ENCODE measurements at places on chromosomes 7 and 10.

GRCh38 chr7:152762056-152762455, 2.5 kb downstream of the ACTR3B start:
- DNase-seq: no peak

DNA sequence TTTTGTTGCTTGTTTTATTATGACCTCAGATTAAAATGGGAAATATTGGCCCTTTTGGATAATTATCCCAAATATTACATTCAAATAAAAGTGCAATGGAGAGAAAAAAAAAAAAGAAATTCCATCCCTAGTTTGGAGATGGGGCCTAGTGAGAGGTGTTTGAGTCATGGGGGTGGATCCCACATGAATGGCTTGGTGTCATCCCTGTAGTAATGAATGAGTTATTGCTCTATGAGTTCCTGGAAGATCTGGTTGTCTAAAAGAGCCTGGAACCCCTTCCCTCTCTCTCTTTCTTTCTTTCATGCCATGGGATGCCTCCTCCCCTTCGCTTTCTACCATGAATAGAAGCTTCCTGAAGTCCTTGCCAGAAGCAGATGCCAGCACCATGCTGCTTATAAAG, 44.3 kb downstream of the MSRB2 start:
- no peak for DNase-seq

DNA sequence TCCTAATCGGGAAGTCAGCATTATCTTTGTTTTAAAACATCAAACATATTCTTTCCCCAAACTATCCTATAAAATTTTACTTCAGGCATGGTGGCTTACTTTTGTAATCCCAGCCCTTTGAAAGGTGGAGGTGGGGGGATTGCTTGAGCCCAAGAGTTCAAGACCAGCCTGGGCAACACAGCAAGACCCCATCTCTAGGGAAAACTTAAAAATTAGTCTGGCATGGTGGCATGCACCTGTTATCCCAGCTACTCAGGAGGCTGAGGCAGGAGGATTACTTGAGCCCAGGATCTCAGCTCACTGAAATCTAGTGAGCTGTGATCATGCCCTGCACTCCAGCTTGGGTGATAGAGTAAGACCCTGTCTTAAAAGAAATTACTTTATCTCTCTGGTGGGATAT, 4.9 kb downstream of the CLDN12 start:
- DNase-seq: no peak

DNA sequence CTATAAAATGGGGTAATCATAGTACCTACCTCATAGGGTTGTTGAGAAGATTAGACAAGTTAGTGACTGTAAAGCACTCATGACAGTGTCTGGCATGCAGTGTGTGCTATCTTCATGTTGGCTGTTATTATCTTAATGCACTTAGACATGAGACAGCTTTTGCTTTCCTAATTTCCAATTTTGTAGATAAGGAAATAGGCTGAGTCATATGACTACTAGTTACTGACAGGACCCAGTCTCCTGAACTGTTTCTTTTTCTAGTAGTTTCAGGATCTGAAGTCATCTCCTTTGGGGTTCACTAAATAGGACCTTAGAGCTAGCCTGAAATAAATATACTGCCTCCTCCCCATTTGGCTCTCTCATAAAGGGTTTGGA, 74.2 kb downstream of the SNX10 start:
- no peak for DNase-seq

DNA sequence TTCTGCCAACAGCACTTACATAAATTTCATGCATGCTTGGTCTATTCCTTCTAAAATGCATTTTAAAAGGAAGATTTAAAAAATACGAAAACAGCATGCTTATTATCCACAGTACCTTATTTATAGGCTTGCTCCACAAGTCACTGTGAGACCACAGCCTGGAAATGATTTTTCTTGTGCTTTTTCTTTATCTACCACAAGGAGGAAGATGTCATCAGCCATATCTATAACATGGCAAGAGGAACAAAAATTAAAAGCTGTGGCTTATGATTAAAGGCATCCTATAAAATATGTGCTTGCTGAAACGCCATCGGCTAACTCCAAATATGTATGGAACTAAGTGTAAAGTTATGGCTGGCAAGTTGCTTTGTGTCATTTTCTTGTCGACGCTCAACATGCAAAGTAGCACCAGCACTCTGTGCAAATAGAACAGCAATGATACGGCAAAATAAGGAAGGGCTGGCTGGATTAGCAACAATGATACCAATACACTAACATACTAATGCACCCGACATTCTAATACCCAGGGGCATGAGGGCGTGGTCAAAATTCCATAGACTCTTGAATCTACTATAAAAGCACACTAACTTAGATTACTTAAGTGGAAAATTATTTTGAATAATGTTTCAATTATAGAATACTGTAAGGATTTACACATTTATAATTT, 41.2 kb upstream of the AKR1E2 start:
- DNase-seq: no peak

- no peak for DNase-seq
These were observed 12.8 kb downstream of the CPXM2 start for GRCh38 chr10:123878666-123879303.

DNA sequence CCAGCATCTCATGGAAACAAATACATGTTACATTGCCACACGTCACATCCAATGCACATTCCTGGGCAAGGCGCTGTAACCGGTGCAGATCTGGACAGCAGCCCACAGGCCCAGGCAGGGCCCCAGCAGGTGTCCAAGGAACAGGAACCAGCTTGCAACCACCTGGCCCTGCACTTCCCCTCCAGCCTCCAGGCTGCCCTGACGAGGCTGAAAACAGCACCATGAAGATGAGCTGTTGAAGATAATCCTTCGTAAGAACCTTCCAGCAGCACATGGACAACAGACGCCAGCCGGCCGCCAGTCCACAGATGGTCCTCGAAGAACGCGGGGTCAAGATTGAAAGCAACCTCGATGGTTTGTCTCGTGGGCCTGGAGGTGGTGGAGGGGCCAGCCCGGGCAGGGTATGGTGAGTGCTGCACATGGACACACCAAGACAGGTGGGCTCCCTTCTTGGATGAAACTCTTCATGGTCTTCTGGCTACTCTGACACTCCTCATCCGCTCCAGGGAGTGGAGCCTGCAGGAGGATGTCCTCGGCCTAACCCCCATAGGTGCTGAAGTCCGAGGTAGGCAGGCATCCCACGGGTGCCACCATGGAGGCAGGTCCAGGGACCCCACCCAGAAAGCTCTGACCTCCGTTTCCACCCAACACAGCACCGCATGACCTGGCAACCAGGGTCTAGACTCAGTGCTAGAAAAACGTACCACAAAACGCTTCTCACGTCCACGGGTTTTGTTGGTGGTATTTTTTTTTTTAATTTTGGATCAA, 22.9 kb downstream of the PDGFA start:
- DNase-seq: no peak

GRCh38 chr10:44990965-44991364, 9.8 kb upstream of the ZNF22 start:
- DNase-seq: no peak

- no peak for DNase-seq
These were observed 2.9 kb downstream of the IPMK start for GRCh38 chr10:58264780-58265179.

DNA sequence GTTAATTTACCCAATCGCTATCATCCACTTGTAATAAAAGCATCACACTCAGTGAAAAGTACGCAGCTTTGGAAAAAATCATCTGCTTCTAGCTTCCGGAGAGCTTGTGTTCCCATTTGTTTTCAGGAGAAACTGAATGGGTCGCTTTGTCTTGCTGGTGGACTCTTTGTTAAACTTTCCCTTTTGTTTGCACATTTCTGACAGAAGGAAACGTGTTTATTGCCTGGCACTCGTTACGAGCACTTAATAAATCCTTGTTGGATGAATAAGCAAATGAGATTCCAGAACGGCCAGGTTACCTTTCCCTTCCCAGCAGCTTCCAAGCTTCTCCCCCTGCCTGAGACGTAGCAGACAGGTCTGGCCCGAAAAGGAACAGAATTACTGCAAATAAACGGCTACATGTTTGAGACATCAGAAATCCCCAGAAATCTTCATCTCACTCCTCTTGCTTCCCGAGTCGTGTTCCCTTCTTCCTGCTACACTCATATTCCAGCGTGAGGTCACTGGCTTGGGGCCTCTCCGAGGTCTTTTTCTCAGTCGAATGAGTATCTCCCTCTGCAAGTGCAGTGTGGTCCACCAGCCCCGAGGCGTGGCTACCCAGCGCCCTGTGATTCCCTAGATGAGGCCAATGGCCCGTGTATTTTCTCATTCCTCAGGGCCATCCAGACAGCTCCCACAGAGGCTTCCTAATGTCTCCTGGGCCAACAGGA, 167.2 kb downstream of the FRMD4A start:
- DNase-seq: no peak

GRCh38 chr10:109851616-109852474, 71.5 kb downstream of the XPNPEP1 start:
- DNase-seq: no peak

All from stimulated activated CD4-positive, alpha-beta T cell treated with anti-CD3 and anti-CD28 coated beads, Interleukin-4, amount 100 ng/mL, for 4 hours (primary cell).